ENCODE measurements at places on chromosomes 16 and 17. TPM values are rescaled to one million over a fixed set of nuclear protein-coding genes. Genes with fewer than 3 reads are reported as not detected.

GRCh38 chr17:9218911-9219310 lies 197.6 kb downstream of the NTN1 start:
- DNase-seq = no peak

ZACN gene
- total RNA-seq = not detected

PHKG2 gene
- 13.2 TPM for total RNA-seq

DNA sequence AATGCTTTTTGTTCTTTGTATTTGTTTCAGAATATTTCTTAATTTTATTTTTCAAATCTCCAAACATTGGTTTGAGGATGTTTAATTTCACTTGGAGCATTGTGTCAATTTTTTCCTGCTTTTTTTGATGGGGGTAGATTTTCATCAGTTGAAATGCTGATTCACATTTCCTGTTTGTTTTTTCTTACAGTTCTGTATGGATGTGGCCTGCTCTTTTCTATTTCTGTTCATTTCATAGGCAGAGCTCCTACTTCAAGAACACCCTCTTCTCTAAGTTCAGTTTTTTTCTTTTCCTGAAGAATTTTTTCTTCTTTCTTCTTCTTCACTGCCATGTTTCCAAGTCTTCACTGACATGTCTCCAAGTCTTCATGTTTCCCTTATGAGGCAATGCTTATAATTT lies 8.8 kb downstream of the MBTD1 start:
- no peak for DNase-seq

KRTAP4-4 gene
- not detected for total RNA-seq

BCAS3 gene
- 14.8 TPM for total RNA-seq

- DNase-seq = no peak
Measured at GRCh38 chr17:42850954-42851353, at the start of gene AOC3. Gene AOC3 (plus strand): TSS chr17:42851199. CDS start chr17:42851344, 145 bp downstream.

KCNJ12 gene
- 11.3 TPM for total RNA-seq

DNA sequence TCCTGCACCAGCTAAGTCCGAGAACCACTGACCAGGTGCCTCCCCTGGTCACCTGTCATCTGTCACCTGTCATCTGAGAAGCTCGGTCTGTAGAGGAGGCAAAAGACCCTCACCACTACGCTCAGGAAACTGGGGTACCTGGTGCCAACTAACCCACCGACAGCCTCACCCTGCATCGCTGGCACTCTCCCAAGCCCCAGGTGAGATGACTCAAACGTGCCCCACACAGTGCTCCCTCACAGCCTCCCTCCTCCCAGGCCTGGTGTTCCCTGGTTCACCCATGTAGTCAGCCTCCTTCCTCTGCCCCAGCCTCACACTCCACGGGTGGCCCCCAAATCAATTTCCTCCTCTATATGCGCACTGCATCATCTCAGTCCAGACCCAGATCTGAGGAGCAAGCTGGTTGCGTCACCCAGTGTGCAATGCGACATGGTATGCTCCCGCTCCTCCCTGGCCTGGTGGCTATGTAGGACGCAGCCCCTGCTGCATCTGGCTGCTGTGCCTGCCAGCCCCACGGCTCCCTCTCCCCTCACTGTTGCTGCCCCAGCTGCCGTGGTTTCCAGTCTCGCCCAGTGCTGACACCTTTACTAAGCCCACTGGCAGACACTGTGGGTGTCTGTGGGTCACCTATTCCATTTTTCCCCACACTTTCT lies 68.3 kb downstream of the GTF3C1 start:
- DNase-seq = no peak

TVP23A gene
- total RNA-seq = 0.13 TPM

Data from cardiac septum (tissue), 1 donor.